ENCODE measurements at places on chromosomes 2 and 18. TPM values are rescaled to one million over a fixed set of nuclear protein-coding genes. Genes with fewer than 3 reads are reported as not detected.

Gene NCKAP5
- 0.37 TPM for total RNA-seq

Gene CASP10
- total RNA-seq: 5.1 TPM

Gene HOXD13
- not detected for total RNA-seq

Gene RAX
- total RNA-seq: not detected

Gene TOGARAM2
- total RNA-seq: 0.37 TPM

Gene MCFD2
- 100 TPM for total RNA-seq

Gene MBD1
- 60.4 TPM for total RNA-seq

Gene B3GNT7
- total RNA-seq: not detected

Gene LRRTM4
- not detected for total RNA-seq

Gene ALPP
- total RNA-seq: not detected

Gene DNER
- 0.73 TPM for total RNA-seq

Gene RAB6C
- not detected for total RNA-seq

Gene SYT4
- total RNA-seq: not detected

Gene ADD2
- 0.20 TPM for total RNA-seq

All from subcutaneous preadipocyte (primary cell).